Lower leg skin (tissue), 4 donors: ENCODE measurements at places on chromosomes 11 and 22.

DNA sequence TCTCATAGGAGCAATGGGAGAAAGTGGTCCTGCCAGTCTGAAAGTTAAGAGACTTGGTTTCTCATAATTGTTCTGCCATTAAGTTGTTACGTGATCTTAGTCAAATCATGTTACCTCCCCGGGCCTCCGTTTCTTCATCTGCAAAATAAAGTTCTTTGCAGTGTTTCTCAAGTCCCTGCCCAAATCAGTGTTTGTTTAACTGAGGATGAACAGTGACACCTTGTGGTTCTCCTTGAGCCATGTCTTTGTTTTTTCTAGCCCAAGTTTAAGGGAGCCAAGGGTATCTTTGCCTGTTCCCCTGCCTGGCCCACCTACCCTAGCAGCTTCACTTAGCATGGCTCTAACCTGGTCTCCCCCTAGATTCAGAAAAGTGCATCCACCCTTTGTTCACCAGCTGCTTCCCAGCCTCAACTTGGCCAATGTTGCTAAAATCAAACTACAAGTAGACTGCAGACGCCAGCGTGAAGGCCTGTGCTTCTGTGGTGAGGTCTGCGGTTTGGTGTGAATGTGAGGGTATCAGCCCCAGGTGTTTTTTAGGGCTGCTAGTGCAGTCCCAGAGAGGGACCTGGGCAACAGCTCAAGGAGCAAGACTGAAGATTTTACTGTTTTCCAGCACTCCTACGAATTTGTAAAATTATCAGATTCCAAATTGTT lies 35.5 kb downstream of the FZD4 start:
- DNase-seq: no peak

DNA sequence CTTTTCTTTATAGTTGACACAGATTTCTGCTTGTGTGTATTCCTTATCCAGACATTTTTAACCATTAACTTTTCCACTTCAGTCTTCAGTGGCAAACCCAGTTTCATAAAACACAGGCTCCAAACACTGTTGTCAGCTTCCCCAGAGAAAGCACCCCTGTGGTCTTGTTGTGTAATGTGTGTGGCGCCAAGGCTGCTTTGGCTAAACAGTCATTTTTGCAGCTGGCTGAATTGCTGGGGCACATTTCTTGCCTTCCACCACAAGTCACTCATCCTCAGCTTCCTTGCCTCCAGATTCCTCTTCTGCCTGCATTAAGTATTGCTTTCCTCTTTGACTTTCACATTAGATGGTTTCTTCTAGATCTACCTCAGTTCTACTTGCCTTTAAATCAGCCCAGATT lies 40.5 kb downstream of the ARHGAP1 start:
- no peak for DNase-seq

GRCh38 chr11:111951565-111951964 lies 14.4 kb downstream of the DIXDC1 start:
- DNase-seq: no peak

GRCh38 chr11:126857860-126858808 lies 142.4 kb downstream of the KIRREL3 start:
- no peak for DNase-seq

DNA sequence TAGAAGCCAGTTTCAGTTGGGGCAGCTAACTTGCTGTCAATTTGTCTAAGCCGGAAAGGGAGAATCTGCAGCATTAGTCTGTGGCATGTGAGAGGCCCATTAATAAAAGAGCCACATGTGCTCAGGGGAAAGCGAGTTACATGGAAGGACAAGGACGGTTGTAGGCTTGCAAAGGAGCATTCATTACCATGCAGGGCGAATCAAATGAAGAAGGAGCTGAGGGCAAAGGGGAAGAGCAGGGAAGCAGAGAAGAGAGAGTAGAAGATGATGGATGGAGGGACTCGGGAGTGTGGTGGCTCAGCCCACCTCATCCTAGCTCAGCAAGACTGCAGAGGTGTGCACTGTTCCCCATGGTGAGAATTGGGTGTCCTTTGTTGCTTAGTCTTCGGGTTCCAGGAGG lies 152.7 kb upstream of the TBCEL start:
- no peak for DNase-seq

- DNase-seq: no peak
These were observed 39.3 kb downstream of the DENND5A start for GRCh38 chr11:9225748-9226298.

GRCh38 chr11:2446590-2447252 lies 1.9 kb downstream of the KCNQ1 start:
- no peak for DNase-seq

GRCh38 chr22:25420471-25420924 lies 144.0 kb upstream of the GRK3 start:
- DNase-seq: no peak

DNA sequence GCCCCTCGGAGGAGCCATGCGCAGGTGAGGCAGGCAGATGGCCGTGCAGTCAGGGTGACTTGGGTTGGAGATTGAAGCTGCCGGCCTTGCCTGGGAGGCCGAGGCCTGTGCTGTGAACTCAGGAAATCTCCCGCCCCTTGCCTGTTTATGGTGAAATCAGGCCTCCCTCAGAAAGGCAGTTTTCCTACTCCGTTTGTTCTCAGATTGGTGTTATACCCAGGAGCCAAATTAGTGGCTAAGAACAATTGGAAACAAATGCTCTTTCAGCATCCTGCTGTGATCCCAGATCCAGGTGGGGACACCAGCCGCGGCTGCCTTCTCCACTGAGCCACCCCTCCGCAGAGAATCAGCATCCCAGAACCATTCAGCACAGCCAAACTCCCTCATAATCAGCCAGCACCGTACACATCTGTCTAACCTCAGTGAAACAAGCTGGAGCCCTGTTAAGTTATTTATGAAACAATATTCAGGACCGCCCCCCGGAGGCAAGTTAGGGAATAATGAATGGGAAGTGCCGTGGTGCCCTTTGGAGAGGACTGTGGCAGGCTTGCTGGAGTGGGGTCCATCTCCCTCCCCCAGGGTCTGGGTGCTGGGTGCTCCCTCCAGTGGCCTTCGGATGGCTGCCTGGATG lies 60.0 kb downstream of the PKNOX2 start:
- no peak for DNase-seq

DNA sequence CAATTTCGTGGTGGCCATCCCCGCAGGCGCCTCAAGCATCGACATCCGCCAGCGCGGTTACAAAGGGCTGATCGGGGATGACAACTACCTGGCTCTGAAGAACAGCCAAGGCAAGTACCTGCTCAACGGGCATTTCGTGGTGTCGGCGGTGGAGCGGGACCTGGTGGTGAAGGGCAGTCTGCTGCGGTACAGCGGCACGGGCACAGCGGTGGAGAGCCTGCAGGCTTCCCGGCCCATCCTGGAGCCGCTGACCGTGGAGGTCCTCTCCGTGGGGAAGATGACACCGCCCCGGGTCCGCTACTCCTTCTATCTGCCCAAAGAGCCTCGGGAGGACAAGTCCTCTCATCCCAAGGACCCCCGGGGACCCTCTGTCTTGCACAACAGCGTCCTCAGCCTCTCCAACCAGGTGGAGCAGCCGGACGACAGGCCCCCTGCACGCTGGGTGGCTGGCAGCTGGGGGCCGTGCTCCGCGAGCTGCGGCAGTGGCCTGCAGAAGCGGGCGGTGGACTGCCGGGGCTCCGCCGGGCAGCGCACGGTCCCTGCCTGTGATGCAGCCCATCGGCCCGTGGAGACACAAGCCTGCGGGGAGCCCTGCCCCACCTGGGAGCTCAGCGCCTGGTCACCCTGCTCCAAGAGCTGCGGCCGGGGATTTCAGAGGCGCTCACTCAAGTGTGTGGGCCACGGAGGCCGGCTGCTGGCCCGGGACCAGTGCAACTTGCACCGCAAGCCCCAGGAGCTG lies 24.8 kb downstream of the ADAMTS15 start:
- no peak for DNase-seq
